ENCODE measurements at places on chromosomes 7 and 10. TPM values are rescaled to one million over a fixed set of nuclear protein-coding genes. Genes with fewer than 3 reads are reported as not detected.

NACAD gene
- 6.4 TPM for total RNA-seq

MAPK8 gene
- 71.3 TPM for total RNA-seq

MBL2 gene
- total RNA-seq, result not detected

SPDYE6 gene
- total RNA-seq, result not detected

CYP3A4 gene
- not detected for total RNA-seq

POLR2J2 gene
- total RNA-seq, result 7.9 TPM

C10orf62 gene
- not detected for total RNA-seq

CFTR gene
- total RNA-seq, result 1.7 TPM

CTAGE8 gene
- not detected for total RNA-seq

NUTM2B gene
- 0.17 TPM for total RNA-seq

COL26A1 gene
- 71.4 TPM for total RNA-seq

ST8SIA6 gene
- 1.1 TPM for total RNA-seq

CDHR1 gene
- 10.5 TPM for total RNA-seq

BRI3 gene
- 93.4 TPM for total RNA-seq

SAMD9L gene
- not detected for total RNA-seq

TRIM4 gene
- total RNA-seq, result 6.6 TPM

LIPM gene
- not detected for total RNA-seq

PPP1R17 gene
- total RNA-seq, result 2.5 TPM

CHCHD2 gene
- 112 TPM for total RNA-seq

MYH16 gene
- total RNA-seq, result not detected

TMEM196 gene
- total RNA-seq, result 0.07 TPM

RTKN2 gene
- total RNA-seq, result 22.1 TPM

LRRC18 gene
- total RNA-seq, result not detected

SPDYE3 gene
- not detected for total RNA-seq

FAM25A gene
- total RNA-seq, result not detected

ACSM6 gene
- not detected for total RNA-seq

FKBP6 gene
- total RNA-seq, result 0.19 TPM

HECW1 gene
- 10.5 TPM for total RNA-seq

IFIT5 gene
- total RNA-seq, result 2.6 TPM

CALML3 gene
- total RNA-seq, result not detected

PON3 gene
- total RNA-seq, result not detected

GSAP gene
- total RNA-seq, result 0.94 TPM

ITGB8 gene
- total RNA-seq, result 3.6 TPM

PNLIPRP2 gene
- total RNA-seq, result not detected

SHTN1 gene
- total RNA-seq, result 13.9 TPM

PLEKHS1 gene
- not detected for total RNA-seq

PSD gene
- total RNA-seq, result 5.6 TPM

ZNF365 gene
- total RNA-seq, result 0.42 TPM

IKZF1 gene
- 0.71 TPM for total RNA-seq

NUTM2A gene
- 0.41 TPM for total RNA-seq

ADAM22 gene
- total RNA-seq, result 17.9 TPM

OR2A5 gene
- total RNA-seq, result not detected

PNLIPRP1 gene
- total RNA-seq, result not detected

CALML5 gene
- total RNA-seq, result not detected

LIMK1 gene
- 92.1 TPM for total RNA-seq

CRYGN gene
- 1.0 TPM for total RNA-seq

HSPB1 gene
- 194 TPM for total RNA-seq

NPC1L1 gene
- total RNA-seq, result not detected

Data from H1 (cell line).